GM18507 (cell line): ENCODE measurements at places on chromosomes 12 and 14.

DNA sequence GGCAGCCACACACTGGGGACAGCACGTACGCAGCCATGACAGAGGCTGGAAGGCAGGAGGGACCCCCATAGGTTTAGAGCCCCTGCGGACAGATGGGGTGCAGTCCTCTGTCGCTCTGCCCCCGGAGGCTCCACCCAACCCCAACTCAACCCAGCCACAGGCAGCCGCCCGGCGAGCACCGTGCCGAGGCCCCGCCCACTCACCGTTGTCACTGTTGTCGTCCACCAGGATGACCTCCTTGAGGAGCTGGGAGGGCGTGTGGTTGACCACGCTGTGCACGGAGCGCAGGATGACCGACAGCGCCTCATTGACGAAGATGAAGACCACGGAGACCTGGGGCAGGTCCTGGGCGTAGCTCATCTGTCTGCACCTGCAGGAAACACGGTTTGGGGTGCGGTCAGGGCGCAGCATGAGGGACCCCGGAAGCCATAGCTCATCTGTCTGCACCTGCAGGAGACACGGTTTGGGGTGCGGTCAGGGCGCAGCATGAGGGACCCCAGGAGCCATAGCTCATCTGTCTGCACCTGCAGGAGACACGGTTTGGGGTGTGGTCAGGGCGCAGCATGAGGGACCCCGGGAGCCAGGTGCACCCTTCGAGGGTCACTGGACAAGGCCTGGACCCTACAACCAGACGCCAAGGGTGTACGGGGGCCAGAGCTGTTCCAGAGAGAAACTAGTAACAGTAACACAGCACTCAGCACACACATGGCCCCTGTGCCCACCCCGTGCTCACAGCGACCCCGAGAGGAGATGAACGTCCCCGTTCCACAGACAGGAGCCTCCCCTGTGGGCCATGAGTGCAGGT lies 66.9 kb downstream of the GALNT9 start:
- DNase-seq, result no peak

DNA sequence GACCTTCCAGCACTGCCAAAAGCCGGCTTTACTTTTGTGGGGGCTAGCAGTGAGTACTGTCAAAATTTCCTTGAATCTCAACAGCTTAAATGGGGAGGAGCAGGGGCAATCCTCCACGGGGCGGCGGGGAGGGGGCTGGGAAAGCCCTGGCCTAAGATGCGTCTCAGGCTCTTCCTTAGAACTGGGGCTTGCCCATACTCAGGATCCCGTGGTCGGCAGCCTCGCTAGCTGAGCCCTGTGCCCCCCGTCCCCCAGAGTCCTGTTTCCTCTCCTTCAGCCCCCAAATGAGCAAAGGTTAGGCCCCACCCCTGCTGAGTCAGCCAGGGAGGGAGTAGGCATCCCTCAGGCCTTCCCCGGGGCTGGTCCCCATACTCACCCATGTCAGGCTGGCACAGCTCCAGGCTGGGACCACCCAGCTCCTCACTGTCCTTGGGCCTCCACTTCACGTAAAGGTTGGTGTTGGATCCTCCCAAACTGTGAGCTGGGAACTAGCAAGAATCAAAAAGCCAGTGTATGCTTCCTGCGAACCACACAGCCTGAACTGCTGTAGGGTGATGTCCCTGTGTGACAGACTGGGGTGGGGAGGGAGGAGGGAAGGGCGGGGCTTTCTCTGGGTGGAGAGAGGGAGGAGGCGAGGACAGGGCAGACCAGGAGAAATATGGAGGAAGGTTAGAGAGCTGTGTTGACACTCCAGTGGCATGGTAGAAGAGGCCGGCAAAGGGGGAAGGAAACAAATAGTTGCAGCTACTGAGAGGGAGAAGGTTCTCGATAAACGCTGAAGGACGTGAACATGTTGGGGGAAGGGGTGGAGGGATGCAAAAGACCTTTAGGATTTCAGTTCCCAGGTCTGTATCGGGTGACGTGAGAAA lies 5.9 kb upstream of the BAZ2A start:
- DNase-seq, result no peak

DNA sequence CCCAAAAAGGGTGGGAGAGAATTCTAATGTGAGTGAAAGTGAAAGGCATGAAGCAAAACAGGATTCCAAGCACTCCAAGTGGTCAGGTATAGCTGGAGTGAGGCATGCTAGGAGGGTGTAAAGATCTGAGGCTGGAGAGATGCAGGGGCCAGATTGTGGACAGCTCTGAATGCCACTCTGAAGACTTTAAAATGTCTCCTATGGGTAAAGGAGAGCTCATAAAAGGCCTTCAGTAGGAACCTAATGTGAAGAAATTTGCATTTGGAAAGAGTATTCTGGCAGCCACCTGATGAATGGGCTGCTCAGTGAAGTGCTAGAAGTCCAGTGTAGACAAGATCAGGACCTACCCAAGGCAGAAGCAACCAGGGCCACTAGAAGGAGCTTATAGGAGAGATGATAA lies 68.9 kb downstream of the DNAI7 start:
- DNase-seq, result no peak

DNA sequence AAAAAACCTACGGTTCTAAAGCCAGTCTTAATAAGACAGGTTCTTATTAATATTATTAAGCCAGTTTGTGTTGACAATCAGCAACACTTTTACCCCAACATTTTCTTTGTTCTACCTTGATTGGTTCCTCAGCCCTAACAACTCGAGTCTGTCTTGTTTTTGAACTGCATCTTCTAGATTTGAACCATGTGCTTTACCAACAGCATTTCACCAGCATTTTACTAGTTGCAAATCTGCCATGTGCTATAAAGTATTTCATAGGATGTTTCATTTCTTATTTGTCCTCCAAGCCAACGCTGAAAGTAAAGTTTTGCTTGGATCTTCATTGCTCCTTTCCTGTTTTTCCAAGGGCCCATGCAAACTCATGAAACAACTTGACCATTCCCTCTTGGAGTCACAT lies 133.4 kb downstream of the ST8SIA1 start:
- no peak for DNase-seq

- DNase-seq, result no peak
Observed at GRCh38 chr12:80099259-80099658, at the start of gene OTOGL. Gene OTOGL (plus strand): TSS chr12:80099537. CDS start chr12:80209432, 109,895 bp downstream.

DNA sequence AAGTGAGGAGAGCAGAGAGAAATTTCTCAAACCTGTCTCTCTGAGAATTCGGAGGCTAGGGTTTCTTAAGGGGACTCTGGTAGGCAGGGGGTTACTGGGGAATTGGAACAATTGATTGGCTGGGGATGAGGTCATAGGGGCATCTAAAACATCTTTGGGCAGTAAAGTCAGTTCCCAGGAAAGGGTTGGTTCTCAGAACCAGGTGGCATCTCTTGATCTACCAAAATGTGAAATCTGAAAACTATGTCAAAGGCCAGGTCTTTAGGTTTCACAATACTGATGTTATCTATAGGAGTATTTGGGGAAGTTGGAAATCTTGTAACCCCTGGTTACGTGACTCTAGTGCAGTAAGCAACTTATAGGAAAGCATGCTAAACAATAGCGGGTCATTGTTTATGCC lies 6.9 kb downstream of the C12orf75 start:
- no peak for DNase-seq

GRCh38 chr12:12804011-12804410 lies 9.1 kb upstream of the DDX47 start:
- DNase-seq, result no peak

DNA sequence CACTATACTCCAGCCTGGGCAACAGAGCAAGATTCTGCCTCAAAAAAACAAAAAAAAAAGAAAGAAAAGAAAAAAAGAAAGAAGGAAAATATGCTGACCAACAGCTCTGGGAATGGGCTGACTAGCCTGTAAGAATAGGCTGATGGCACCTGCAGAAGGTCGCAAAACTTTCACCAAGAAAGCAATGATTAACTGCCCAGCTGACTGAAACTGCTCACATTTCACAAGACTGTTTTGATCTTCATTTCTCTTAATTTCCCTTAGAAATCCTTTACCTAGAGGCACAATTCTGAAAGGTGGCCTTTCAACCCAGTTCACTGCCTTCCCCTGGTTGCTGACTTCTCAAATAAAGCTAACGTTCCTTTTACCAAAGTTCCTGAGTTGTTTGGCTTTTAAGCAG lies 12.4 kb downstream of the BEST3 start:
- DNase-seq, result no peak

DNA sequence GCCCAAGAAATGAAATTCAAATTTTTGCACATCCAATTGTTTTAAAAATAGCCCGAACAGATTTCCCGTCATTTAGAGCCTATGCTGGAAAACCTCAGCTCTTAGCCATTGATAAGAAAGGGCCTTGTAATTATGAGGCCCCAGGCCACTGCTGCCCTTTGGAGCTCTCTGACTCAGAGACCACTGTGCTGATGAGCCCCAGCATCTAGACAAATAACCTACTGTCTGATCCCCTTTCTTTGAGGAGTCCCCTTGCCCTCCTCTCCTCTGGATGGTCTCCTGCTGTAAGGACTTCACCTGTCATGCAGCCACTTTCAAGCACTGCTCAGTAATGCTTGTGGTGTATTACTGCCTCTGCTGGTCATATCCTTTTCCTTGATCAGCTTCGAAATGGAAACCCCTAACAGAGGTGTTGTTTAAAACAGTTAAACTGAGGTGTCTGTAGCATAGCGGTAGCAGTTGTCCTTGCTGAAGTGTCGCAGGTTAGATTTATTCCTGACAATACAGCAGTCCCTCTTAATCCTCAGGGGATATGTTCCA lies 159.9 kb upstream of the SRRM4 start:
- no peak for DNase-seq

GRCh38 chr12:40988824-40989223 lies 199.3 kb upstream of the PDZRN4 start:
- no peak for DNase-seq

DNA sequence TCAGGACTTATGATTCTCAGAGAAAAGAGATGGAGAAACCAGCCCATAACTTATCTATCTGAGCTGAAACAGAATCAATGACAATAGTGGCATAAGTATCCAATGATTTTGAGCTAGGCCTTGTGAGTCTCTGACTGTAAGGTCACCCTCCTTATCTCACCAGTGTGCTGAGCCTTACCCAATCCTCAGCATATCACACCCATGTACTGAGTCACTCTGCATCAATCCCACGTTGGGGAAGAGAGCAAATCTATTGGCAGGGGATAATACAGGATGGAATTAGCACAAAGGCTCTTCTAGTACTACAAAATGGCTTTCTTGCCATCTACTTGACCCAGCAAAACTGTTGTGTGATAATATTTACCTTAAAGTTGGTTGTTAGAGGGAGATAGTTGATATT lies 997.8 kb downstream of the NRXN3 start:
- DNase-seq, result no peak
